ENCODE measurements at places on chromosomes 5 and 9. TPM values are rescaled to one million over a fixed set of nuclear protein-coding genes. Genes with fewer than 3 reads are reported as not detected.

Gene NFIL3
- 27.8 TPM for total RNA-seq

Gene GDNF
- total RNA-seq, result not detected

Gene WHRN
- total RNA-seq, result 5.1 TPM

Gene WNT8A
- total RNA-seq, result not detected

Gene IFNW1
- total RNA-seq, result not detected

Gene TAF11L7
- total RNA-seq, result not detected

Gene DMGDH
- total RNA-seq, result 0.90 TPM

Gene RAD50
- total RNA-seq, result 35.3 TPM

Gene FREM1
- 4.5 TPM for total RNA-seq

Gene C9orf153
- not detected for total RNA-seq

Gene TMEM245
- 88.1 TPM for total RNA-seq

Gene MARCOL
- total RNA-seq, result not detected

DNA sequence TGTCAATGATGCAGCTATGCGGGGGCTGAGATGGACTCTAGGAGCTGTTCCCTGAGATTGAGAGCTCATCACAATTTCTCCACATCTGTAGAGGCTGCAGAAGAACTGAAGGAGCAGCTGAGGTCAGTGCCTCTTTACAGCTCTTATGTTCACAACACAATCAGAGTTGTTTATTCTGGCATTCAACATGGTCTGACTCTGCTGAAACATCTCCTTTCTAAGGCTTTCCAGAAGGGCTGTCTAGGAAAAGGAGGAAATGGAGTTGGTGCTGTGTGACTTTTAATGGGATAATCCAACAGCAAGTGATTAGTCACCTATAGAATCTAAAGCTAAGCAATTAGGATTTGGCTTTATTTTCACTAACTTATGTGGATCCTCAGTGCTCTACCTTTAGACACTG is 6.0 kb downstream of the POU5F2 start:
- DNase-seq, result no peak
- H3K27ac ChIP-seq, result no peak overlapping the region
- no peak overlapping the region for H3K4me3 ChIP-seq
- no peaks in the 10 kb centered on the region for H3K27me3 ChIP-seq
- no peaks in the 10 kb centered on the region for H3K4me1 ChIP-seq

GRCh38 chr5:61167382-61167781 is 5.1 kb upstream of the SMIM15 start:
- H3K27me3 ChIP-seq, result no peaks in the 10 kb centered on the region
- no peak for DNase-seq
- H3K4me1 ChIP-seq, result peaks cover 9% of the 10 kb centered on the region
- H3K36me3 ChIP-seq, result no peaks in the 10 kb centered on the region
- H3K27ac ChIP-seq, result no peak overlapping the region
- no peak overlapping the region for H3K4me3 ChIP-seq

DNA sequence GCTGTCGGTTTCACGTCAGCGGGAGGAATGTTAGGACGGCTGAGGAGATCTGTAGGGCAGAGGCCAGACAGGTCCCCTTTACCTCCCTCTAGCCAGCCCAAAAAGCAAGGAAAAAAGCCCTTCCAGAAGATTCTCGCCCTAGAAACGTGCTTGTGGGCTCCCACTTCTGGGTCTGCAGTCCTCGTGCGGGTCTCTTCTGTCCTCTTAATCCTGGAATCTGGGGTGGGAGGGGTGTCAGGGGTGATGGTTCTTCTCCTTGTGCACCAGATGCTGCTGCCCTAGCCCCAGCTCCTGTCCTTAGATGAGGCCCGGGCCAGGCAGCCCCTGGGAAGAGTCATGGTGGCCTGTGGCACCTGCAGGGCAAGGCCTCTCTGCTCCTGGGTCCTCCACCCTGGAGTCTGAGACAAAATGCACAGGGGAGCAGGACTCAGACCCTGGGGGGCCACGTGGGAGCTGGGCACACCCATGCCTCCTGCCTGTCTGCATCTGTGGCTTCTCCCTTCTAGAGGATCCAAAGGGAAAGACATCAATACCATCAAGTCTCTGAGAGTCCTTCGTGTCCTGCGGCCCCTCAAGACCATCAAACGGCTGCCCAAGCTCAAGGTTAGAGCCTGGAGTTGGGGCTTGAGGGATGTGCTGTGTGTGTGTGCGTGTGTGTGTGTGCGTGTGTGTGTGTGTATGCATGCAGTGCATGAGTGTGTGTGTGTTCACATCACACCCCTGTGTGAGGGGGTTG is 174.2 kb downstream of the CACNA1B start:
- H3K27me3 ChIP-seq, result no peaks in the 10 kb centered on the region
- H3K36me3 ChIP-seq, result no peaks in the 10 kb centered on the region
- no peaks in the 10 kb centered on the region for H3K4me1 ChIP-seq
- no peak overlapping the region for H3K27ac ChIP-seq

- H3K27ac ChIP-seq, result no peak within 1 kb of the TSS
- no peaks in the 10 kb centered on the region for H3K4me1 ChIP-seq
- peaks cover 86% of the 10 kb centered on the region for H3K27me3 ChIP-seq
- H3K36me3 ChIP-seq, result no peaks in the 10 kb centered on the region
- no peak for DNase-seq
- H3K4me3 ChIP-seq, result peak within 1 kb of the TSS; percentile 14
Measured at GRCh38 chr5:141430332-141431113, at the start of gene PCDHGA12. Gene PCDHGA12 (plus strand): TSS chr5:141430507. CDS start chr5:141430760, 253 bp downstream.

- DNase-seq, result no peak
- no peak overlapping the region for H3K4me3 ChIP-seq
- peaks cover 2% of the 10 kb centered on the region for H3K4me1 ChIP-seq
- peak overlapping the region; percentile 10 for H3K27ac ChIP-seq
- no peaks in the 10 kb centered on the region for H3K36me3 ChIP-seq
Measured at GRCh38 chr9:22030101-22030598, 21.0 kb upstream of the CDKN2B start.

- no peaks in the 10 kb centered on the region for H3K4me1 ChIP-seq
- H3K4me3 ChIP-seq, result no peak overlapping the region
- H3K27me3 ChIP-seq, result no peaks in the 10 kb centered on the region
- DNase-seq, result no peak
- no peaks in the 10 kb centered on the region for H3K36me3 ChIP-seq
Measured at GRCh38 chr9:115073456-115073855, 44.5 kb downstream of the TNC start.

DNA sequence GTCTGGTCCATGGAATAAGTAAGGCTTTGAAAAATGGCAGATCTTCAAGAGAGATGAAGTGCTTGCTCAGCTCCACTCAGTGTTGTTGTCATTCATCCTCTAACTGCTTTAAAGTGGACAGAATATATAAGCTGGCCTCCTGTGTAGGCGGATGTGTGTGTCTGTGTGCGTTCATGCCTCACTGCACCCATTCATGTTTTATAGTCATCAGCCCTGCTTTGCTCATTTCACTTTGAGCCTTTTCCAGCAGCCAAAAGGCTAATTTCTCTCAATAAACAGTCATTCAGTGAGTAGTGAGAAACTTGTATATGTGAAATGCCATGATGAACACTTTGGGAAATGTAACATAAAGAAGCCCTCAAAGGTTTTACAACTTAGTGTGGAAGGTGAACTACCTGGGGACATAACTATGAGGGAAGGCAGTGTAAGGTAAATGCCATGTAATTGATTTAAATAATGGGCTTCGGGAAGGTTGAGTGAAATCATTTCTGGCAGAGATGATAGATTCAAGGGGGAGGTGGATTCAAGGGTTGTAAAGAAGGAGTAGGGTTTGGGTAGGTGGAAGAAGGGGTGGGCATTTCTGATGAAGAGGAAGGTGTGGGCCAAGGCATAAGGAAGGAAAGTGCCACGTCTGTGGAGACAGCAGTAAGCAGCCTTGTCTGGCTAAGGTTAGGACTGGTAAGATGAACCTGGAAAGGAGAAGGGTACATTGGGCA is 15.7 kb downstream of the TTC23L start:
- no peak for DNase-seq
- H3K27ac ChIP-seq, result no peak overlapping the region
- H3K4me1 ChIP-seq, result no peaks in the 10 kb centered on the region
- no peaks in the 10 kb centered on the region for H3K27me3 ChIP-seq

- H3K4me1 ChIP-seq, result no peaks in the 10 kb centered on the region
- H3K27ac ChIP-seq, result no peak overlapping the region
- H3K4me3 ChIP-seq, result no peak overlapping the region
- DNase-seq, result no peak
- H3K36me3 ChIP-seq, result no peaks in the 10 kb centered on the region
Measured at GRCh38 chr5:164504141-164504772, 998.8 kb downstream of the MAT2B start.

- no peaks in the 10 kb centered on the region for H3K4me1 ChIP-seq
- no peaks in the 10 kb centered on the region for H3K36me3 ChIP-seq
- DNase-seq, result no peak
Measured at GRCh38 chr5:173726846-173727557, 110.6 kb upstream of the BOD1 start.

- H3K27ac ChIP-seq, result no peak overlapping the region
- H3K36me3 ChIP-seq, result no peaks in the 10 kb centered on the region
- H3K4me3 ChIP-seq, result no peak overlapping the region
- no peaks in the 10 kb centered on the region for H3K4me1 ChIP-seq
- H3K27me3 ChIP-seq, result no peaks in the 10 kb centered on the region
Measured at GRCh38 chr5:17196697-17197096, 20.7 kb upstream of the BASP1 start.

GRCh38 chr5:125411744-125412560 is 665.5 kb upstream of the ZNF608 start:
- peaks cover 25% of the 10 kb centered on the region for H3K4me1 ChIP-seq
- H3K27me3 ChIP-seq, result no peaks in the 10 kb centered on the region
- H3K4me3 ChIP-seq, result no peak overlapping the region

DNA sequence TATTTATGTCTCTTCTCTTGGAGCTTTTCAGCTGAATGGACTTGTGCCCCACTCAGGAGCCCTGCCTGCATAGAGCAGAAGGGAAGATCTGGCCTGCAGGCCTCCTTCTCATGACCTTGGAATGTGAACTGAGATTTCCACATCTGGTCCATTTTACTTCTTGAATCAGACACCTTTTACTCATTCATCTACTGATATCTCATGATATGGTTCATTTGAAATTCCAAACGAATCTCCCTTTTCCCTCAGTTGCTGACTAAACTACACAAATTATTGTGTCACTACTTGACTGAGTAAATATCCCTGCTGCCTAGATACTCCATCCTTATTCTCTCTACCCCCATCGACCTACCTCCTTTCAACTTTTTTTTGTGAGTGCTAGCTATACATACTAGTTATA is 138.7 kb downstream of the PLCXD3 start:
- no peaks in the 10 kb centered on the region for H3K36me3 ChIP-seq
- H3K4me1 ChIP-seq, result no peaks in the 10 kb centered on the region
- DNase-seq, result no peak
- H3K4me3 ChIP-seq, result no peak overlapping the region
- H3K27me3 ChIP-seq, result no peaks in the 10 kb centered on the region

- H3K4me3 ChIP-seq, result no peak overlapping the region
- no peak overlapping the region for H3K27ac ChIP-seq
- DNase-seq, result no peak
- H3K27me3 ChIP-seq, result no peaks in the 10 kb centered on the region
Measured at GRCh38 chr9:27467486-27467885, 56.6 kb upstream of the IFNK start.

- no peaks in the 10 kb centered on the region for H3K27me3 ChIP-seq
- peaks cover 9% of the 10 kb centered on the region for H3K4me1 ChIP-seq
- H3K27ac ChIP-seq, result peak overlapping the region; percentile 70
- DNase-seq, result peak; percentile 69
Measured at GRCh38 chr5:140345919-140346347, 470 bp downstream of the HBEGF start.

DNA sequence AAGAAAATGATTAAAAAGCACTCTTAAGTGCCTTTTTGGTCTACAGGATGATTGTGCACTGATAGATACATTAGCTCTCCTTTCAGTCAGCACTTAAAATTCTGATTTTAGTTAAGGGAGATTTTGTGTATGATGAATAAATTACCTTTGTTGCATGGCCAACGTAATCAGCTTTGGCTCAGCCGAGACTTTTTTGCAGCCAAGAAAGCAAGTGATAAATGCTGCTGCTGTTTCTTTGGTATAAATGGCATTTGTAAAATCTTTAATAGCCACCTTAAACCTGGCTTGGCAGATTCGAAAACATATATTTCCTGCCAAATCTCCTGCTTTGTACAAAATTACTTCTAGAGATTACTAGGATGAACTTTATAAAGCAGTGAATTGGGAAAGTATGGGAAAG is 147.7 kb downstream of the DCP2 start:
- H3K36me3 ChIP-seq, result no peaks in the 10 kb centered on the region
- peaks cover under 1% of the 10 kb centered on the region for H3K4me1 ChIP-seq
- DNase-seq, result no peak
- H3K27me3 ChIP-seq, result no peaks in the 10 kb centered on the region
- no peak overlapping the region for H3K4me3 ChIP-seq
- no peak overlapping the region for H3K27ac ChIP-seq

GRCh38 chr5:102223542-102224477 is 72.3 kb downstream of the SLCO4C1 start:
- H3K36me3 ChIP-seq, result no peaks in the 10 kb centered on the region
- DNase-seq, result no peak
- H3K4me3 ChIP-seq, result no peak overlapping the region
- H3K27ac ChIP-seq, result no peak overlapping the region

GRCh38 chr9:129072171-129072570 is 8.7 kb upstream of the DOLPP1 start:
- peaks cover 16% of the 10 kb centered on the region for H3K4me1 ChIP-seq
- no peaks in the 10 kb centered on the region for H3K27me3 ChIP-seq
- no peak overlapping the region for H3K27ac ChIP-seq
- H3K4me3 ChIP-seq, result no peak overlapping the region
- DNase-seq, result no peak
- H3K36me3 ChIP-seq, result no peaks in the 10 kb centered on the region

GRCh38 chr5:92401492-92401891 is 1018.4 kb upstream of the ARRDC3 start:
- no peak overlapping the region for H3K27ac ChIP-seq
- no peaks in the 10 kb centered on the region for H3K27me3 ChIP-seq
- DNase-seq, result no peak
- H3K36me3 ChIP-seq, result no peaks in the 10 kb centered on the region

- H3K27ac ChIP-seq, result peak overlapping the region; percentile 39
- no peaks in the 10 kb centered on the region for H3K36me3 ChIP-seq
- H3K4me3 ChIP-seq, result no peak overlapping the region
- no peaks in the 10 kb centered on the region for H3K4me1 ChIP-seq
Measured at GRCh38 chr5:123203105-123203800, 114.2 kb downstream of the PRDM6 start.

- no peak for DNase-seq
- H3K4me1 ChIP-seq, result no peaks in the 10 kb centered on the region
- H3K4me3 ChIP-seq, result no peak overlapping the region
- H3K27ac ChIP-seq, result no peak overlapping the region
Measured at GRCh38 chr5:167661605-167662004, 629.8 kb upstream of the WWC1 start.

GRCh38 chr9:86135371-86135770 is 36.0 kb upstream of the GOLM1 start:
- no peaks in the 10 kb centered on the region for H3K4me1 ChIP-seq
- H3K4me3 ChIP-seq, result no peak overlapping the region
- no peak overlapping the region for H3K27ac ChIP-seq
- no peaks in the 10 kb centered on the region for H3K27me3 ChIP-seq
- no peaks in the 10 kb centered on the region for H3K36me3 ChIP-seq

DNA sequence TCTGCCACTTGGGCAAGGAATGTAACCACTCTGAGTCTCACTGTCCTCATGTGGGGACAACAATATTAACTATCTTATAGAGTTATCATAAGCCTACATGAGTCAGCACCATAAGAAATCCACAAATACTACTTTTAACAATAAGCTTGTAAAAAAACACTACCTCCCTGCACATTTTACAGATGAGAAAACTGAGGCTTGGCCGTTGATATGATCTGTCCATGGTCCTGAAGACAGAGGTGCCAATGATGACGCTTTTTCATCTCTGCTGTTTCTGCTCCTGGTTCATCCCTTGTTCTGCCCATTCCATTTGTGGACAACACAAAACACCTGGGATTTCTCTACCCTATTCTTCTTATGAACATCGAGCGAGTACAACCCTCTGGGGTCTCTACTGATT is 23.4 kb upstream of the STRBP start:
- no peak for DNase-seq
- no peak overlapping the region for H3K27ac ChIP-seq
- H3K36me3 ChIP-seq, result no peaks in the 10 kb centered on the region
- peaks cover 4% of the 10 kb centered on the region for H3K27me3 ChIP-seq
- H3K4me1 ChIP-seq, result no peaks in the 10 kb centered on the region
